ENCODE measurements at places on chromosomes 5 and 9.

DNA sequence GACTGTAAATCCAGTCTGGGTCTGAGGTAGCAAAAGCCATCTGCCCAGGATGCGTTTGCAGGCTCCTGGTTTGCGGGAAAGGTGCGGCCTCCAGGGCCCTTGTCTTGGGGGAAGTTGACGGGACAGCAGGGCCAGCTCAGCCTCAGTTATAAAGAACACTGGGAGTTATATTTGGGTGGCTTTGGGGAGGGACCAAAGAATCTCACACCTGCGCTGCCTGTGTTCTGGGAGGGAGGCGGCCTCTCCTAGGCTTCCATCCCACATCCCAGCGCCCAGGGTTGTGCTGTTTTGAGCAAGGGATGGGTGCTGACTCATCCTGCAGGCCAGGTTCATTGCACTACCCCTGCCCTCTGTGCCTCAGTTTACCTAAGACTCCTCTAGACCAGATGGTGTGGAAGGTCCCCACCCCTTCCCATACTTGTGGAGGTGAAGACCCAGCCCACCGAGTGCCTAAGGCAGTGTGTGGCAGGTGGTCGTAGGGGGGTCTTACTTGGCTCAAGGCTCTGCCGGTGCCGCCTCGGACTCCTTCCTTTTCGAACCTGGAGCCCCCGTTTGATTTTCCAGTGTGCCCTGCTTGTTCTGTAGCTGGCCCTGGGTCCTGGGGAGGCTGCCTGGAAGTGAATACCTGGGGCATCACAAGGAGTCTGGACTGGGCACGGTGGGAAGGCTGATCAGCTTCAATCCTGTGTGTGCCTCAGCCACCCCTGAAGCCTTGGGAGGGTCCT, 39.3 kb upstream of the FCN2 start:
- no peak for DNase-seq

DNA sequence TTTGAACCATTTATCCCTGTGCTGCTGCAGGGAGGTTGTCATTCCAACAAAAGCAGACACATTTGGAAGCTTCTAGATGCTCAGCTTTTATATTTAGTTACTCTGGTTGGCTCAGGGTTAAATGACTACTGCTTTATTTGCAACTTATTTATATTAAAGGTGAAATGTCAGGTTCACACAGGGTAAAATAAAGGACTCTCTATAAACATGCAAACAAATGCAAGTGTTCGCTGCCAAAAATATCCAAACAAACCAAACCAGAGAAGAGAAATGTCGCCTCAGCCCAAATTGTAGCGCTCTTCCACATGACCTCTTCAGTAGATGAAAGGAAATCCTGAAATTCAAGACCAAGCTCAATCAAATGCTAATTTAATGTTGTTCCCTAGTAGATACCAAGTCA, 57.0 kb upstream of the LIFR start:
- no peak for DNase-seq

DNA sequence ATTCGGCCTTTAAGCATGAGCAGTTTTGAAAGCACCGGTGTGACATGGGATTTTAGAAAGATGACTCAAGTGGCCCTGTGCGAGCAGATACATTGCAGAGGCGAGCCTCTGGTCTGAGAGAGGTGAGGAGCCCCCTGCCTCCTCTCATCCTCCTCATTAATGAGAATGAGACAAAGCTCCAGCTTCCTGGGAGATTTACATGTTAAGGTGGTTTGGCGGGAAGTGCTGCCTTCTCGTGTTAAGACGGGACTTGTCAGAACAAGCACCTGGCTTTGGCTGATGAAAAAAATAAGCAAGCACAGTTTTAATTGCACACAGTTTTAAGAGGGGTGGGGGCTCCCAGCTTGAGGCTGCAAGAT, 68.1 kb downstream of the ACTL7B start:
- no peak for DNase-seq

DNA sequence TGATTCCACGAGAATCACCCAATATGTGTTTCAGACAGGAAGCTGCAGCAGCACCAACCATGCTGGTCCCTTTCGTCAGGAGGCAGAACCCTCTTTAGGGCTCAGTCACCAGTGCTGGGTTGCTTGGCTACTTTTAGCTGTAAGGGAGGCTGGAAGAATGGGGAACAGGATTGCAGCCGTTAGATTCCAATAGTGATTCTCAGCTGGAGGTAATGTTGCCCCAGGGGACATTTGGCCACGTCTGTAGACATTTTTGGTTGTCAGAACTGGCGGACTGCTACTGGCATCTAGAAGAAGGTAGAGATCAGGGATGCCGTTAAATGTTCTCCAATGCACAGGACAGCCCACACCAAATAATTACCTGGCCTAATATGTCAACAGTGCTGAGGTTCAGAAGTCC, 81.8 kb downstream of the ANKRD33B start:
- no peak for DNase-seq

- DNase-seq: no peak
Observed at GRCh38 chr9:92181296-92181695, 66.1 kb upstream of the SPTLC1 start.

GRCh38 chr9:38414040-38414723, 10.1 kb downstream of the IGFBPL1 start:
- DNase-seq: no peak

DNA sequence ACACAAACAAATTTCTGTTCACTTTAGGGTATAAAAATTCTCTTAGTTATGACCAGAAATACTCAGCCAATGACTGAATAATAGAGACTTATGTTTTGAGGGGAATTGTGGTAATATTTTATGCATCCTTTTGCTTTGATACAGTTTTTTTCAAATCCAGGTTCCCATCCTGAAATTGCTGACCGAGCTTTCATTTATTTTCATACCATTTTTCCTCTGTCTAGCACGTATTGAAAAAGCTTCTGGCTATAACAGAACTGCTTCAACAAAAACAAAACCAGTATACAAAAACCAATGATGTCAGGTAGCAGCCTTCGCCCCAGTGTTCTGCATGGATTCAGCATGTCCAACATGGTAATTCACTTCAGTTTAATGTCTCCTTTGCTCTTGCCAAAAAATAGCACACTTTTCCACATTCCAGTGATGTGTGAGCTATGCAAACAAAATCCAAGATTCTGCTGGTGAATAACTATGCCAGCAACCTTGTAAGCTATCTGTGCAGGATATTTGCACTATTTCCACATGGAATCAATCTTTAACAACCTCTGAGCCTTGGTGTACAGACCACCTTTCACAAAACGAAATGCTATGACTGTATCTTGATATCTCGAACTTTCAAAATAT, 22.0 kb downstream of the CCNH start:
- DNase-seq: no peak

GRCh38 chr9:77831781-77832180, 183.7 kb upstream of the GNA14 start:
- no peak for DNase-seq

Data from stimulated activated CD4-positive, alpha-beta T cell treated with anti-CD3 and anti-CD28 coated beads, Interleukin-12 subunit alpha, Interleukin-12 subunit beta, amount 100 ng/mL, for 4 hours (primary cell).